ELF-1 (cell line): ENCODE measurements at places on chromosomes 7 and 10.
A peak's percentile ranks its signal among the peaks of the same experiment; 100 is the strongest.

GRCh38 chr7:3168370-3168769 is 124.7 kb upstream of the CARD11 start:
- no peak for DNase-seq

DNA sequence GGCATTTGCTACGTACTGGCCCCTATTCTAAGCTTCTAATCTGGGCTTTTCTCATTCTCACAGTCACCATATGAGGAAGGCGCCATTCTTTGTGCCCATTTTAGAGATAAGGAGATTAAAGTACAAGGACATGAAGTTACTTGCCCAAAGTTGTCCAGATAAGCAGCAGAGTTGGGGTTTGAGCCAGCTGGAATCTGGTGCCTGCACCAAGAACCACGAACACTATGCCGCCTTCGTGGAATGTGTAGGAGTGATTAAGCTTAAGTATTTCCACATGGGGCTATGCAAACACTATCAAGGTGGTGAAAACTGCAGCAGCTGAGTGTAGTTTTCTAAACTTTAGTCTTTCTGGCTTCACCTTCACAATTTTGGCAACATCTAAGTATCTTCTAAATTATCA is 342.7 kb upstream of the ETV1 start:
- DNase-seq = no peak

DNA sequence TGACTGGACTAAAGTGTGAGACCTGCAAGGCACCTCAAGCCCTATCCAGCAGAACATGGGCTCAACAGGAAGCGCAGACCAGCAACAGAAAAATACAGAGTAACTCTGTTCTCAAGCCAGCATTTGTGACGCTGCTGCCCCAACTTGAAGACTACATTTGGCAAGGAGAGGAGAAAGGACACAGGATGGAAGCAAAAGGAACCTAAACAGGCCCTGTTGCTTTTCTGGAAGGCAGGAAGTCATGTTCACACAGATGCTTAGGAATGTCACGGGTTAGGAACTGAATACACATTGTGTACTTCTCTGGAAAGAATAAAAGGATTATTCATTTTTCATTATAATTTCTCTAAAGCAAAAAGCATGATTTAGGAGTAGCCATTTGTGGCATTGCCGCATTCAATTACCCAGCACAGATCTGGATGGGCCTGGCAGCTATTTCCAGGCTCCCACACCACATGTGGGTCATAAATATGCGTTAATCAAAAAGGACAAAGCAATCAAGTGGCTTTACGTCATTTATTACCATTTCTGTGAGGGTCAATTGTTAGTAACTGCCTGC is 19.8 kb upstream of the TOMM7 start:
- no peak for DNase-seq

GRCh38 chr10:96665306-96665705 is 55.0 kb downstream of the PIK3AP1 start:
- DNase-seq = no peak

DNA sequence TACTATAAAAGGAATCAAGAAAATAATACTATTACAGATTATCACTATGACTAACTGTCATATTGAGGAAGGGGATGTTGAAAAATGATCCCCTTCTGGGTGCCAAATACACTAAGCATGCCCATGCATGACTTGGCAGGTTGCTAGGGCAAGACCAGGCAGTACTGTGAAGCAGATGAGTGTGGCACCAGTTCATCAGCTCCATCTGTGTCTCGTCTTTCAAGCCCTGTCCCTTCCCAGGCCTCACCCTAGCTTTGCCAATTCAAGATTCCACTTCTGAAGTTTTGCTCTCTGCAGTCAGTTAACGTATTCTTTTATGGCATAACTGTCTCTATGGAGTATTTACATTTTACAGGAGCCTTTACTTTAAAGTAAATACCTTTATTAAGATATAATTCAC is 135.6 kb upstream of the HPS1 start:
- no peak for DNase-seq

- peak; percentile 87 for DNase-seq
Measured at GRCh38 chr10:75208181-75208580, 2.4 kb upstream of the VDAC2 start.

DNA sequence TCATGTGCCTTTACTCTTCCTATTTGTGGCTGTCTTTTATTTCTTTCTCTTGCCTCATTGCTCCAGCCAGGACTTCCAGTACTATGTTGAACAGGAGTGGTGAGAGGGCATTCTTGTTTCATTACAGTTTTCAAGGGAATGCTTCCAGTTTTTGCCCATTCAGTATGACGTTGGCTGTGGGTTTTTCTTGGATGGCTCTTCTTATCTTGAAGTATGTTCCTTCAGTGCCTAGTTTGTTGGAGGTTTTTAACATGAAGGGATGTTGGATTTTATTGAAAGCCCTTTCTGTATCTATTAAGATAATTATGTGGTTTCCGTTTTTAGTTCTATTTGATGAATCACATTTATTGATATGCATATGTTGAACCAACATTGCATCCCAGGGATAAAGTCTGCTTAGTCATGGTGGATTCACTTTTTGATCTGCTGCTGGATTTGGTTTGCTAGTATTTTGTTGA is 96.8 kb downstream of the GLCCI1 start:
- DNase-seq = no peak

GRCh38 chr7:32218741-32219288 is 148.6 kb upstream of the PDE1C start:
- no peak for DNase-seq

GRCh38 chr7:142866361-142867096 is 11.7 kb downstream of the EPHB6 start:
- DNase-seq = peak; percentile 77

DNA sequence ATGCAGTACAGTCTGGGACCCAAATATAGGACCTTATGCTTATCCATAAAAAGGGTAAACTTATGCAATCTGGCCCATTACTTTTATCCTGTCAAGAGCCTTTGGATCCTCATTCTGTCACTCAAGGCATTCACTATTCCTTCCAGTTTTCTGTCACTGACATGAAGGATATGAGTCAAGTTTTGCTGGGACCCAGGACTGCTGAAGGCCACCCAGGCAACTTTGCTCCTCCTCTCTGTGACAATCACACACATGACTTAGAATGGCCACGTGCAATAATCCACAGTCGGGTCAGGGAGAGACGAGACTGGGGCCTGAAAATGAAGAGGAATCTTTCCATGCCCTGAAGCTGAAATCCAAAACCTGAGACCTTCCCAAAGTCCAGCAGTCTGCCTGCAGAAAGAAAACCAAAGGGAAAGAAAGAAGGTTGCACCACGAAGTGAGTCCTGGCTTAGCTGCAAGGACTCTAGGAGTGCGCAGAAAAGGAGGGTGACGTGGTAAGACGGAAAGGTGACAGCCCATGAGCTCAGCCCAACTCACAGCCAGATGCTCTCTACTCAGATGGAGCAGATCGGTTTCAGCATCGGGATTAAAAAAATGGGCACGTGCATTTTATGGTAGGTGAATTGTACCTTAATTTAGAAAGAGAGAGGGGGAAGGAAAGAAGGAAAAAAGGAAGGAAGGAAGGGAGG is 67.2 kb downstream of the VOPP1 start:
- no peak for DNase-seq

GRCh38 chr7:79403451-79403850 is 50.0 kb downstream of the MAGI2 start:
- DNase-seq = no peak
